ENCODE measurements at places on chromosomes 1 and 21. TPM values are rescaled to one million over a fixed set of nuclear protein-coding genes. Genes with fewer than 3 reads are reported as not detected.

The KAZN gene
- 1.4 TPM for total RNA-seq

The BSND gene
- not detected for total RNA-seq

The GPR37L1 gene
- not detected for total RNA-seq

The GUCA2A gene
- not detected for total RNA-seq

The HSF2BP gene
- 0.64 TPM for total RNA-seq

The DTL gene
- total RNA-seq: 49.7 TPM

The LAMC1 gene
- total RNA-seq: 0.97 TPM

The YRDC gene
- total RNA-seq: 13.3 TPM

The LRRC38 gene
- not detected for total RNA-seq

The GBP7 gene
- total RNA-seq: 0.11 TPM

The TSPAN2 gene
- 1.2 TPM for total RNA-seq

The SEC22B gene
- 32.0 TPM for total RNA-seq

The CR1 gene
- 10.9 TPM for total RNA-seq

- DNase-seq: no peak
These were observed 57.9 kb upstream of the QSOX1 start for GRCh38 chr1:180096584-180097325.

- DNase-seq: no peak
These were observed 178.0 kb downstream of the SDCCAG8 start for GRCh38 chr1:243433737-243434370.

- DNase-seq: no peak
These were observed 10.2 kb upstream of the OBSCN start for GRCh38 chr1:228197555-228198147.

DNA sequence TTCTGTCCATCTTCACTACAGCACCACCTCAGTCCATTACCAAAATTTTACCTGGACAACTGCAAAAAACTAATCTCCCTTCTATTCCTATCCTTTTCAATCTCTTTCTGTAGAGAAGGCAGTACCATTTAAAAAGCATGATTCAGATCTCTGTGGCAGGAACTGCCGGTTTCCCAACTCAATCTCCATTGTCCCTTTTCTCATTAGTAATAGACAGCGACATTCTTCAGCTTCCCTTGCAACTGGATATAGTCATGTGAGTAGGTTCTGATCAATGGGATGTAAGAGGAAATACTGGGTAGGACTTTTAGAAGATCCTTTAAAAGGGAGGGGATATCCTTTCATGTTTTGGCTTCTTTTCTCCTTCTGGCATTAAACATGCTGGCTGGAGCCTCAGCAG, 74.9 kb downstream of the ADCY10 start:
- DNase-seq: no peak

GRCh38 chr1:231421546-231421970, 529 bp downstream of the EGLN1 start:
- DNase-seq: no peak

DNA sequence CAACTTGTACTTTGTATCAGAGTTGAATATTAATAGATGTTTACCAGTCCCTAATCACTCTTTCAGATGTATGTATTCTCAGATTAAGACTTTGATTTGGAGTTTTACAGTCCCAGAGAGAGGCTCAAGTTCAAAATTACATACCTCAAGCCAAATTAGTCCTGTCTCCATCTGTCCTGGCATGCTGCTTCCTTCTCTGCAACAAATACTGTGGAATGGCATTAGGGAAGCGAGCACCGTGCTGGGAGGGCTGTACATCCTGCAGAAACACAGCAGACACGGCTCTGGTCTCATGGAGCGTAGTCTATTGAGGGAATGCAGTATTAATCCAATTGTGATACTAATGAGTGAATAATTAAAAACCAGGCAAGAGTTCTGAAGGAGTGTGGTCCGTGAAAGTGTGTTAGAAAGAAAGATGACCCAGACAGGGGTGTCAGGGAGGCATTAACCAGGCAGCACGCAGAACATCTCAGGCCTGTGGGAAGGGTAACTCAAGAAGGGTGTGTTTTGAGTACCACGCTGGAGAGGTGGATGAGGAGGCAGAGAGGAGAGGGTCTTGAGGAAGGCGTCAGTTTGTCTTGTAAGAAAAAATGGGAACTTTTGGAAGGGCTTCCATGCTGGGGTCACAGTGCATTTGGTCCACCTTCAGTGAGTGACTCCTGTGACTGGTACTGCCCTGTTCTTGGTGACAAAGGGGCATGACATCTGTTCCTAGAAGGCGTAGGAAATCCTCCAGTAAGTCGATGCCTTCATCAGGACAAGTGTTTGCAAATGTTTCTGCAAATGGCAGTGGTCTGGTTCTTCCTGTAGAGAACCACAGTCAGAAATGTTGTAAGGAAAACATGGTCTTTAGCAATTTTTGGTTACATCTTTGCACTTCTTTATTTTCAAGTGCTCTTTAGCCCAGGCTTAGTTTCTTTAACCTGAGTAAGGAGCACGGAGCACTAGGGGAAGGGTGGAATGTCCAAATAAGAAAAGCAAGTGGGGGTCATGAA, 1.6 kb downstream of the RAB4A start:
- DNase-seq: no peak

DNA sequence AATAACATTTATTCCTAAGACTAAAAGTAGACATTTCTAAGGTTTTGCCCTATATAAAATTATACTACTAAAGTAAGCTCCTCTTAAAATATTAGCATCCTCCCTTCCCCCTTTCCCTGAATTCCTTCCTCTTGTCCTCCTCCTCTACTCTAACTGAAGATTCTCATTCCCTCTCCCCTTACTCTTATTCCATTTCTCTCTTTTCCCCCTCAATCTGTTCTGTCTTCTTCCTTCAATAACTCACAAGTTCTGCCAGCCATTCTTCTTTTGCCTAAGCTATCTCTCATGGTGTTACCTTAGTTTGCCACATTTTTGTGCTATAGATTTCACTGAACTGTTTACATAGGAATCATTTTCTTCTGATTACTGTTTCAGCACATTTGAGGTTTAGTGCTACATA, 10.7 kb downstream of the LRIF1 start:
- DNase-seq: no peak

DNA sequence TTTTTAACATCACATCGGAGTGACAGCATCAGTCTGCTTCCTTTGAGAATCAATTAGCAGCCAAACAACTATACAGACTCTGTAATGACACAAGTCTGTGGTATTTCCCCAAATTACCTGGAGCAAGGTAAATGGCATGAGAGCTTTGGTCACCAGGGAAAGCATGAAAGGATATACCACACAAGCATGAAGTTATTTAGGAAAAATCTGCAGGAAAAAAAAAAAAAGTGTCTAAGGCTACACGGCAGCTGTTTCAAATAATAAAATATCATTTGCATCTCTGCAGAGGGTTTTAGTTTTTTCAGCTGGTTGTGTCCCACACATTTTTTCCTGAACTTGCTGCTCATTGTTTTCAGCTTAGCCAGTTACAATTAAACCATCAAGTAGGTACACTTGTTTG, 234.7 kb downstream of the TTLL7 start:
- no peak for DNase-seq

GRCh38 chr1:41242342-41243078, 404 bp upstream of the SCMH1 start:
- peak; percentile 74 for DNase-seq
